Amygdala (tissue), 56 donors: ENCODE measurements at places on chromosomes 2 and 18.
A peak's percentile ranks its signal among the peaks of the same experiment; 100 is the strongest.

- no peak for DNase-seq
Measured at GRCh38 chr2:113799375-113799774, 42.9 kb upstream of the SLC35F5 start.

GRCh38 chr2:43319541-43319940, 93.1 kb upstream of the ZFP36L2 start:
- DNase-seq: no peak

- no peak for DNase-seq
Measured at GRCh38 chr18:77320971-77321559, 71.4 kb downstream of the GALR1 start.

- no peak for DNase-seq
Measured at GRCh38 chr2:219619235-219619634, 8.2 kb upstream of the SLC4A3 start.

DNA sequence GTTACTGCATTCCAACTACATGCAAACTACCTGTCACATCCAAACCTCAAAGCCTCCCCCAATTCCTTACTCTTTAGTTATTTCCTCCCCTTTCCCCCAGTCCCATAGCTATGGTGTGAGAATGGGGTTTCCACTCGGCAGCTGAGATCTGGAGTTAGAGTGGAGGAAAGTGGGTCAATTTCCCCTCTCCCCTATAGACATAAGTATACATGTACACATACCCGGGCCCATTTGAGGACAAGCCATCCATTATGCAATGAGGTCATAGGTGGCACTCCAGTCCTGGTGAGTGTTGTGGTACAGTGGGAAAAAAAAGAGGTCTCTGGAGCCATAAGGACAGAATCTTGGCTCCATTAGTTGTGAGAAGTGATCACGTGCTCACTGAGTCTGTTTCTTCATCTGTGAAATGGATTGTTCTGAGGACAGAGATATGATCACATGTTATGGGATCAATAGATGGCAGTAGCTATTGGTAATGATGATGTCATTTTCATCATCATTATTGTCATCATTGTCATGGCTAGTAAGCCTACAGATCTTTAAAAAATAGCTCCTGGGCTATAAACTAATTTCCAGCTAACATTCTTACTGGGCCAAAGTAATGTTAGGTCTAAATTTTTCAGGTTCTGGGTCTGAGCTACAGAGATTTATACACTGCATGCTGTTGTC, 119.0 kb downstream of the BCL2L11 start:
- no peak for DNase-seq

DNA sequence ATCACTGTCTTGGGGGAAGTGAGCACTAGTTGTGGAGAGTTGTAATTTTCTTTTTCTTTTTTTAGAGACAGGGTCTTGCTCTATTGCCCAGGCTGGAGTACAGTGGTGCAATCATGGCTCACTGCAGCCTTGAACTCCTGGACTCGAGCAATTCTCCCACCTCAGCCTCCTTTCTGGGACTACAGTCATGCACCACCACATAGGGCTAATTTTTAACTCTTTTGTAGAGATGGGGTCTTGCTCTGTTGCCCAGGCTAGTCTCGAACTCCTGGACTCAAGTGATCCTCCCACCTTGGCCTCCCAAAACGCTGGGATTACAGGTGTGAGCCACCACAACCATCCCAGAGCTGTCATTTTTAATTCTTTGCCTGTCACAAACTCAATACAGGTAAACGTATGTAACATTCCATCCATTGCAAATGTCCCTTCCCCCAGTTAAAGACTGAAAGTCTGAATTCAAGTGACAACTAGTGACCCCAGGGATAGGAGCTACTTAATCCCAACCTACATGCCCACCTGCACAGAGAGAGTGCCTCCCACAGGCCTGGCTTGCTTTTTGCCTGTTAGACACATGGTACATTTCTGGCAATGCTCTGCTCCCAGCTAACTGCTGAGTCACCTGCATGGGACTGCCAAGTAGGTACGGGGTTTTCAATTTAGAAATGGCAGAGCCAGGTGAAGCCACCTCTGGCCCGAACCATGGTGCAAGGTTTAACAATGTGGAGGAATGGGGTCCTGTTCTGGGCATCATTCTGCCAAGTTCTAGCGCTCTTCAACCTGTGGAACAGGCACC, 60.6 kb downstream of the CYB5A start:
- no peak for DNase-seq

DNA sequence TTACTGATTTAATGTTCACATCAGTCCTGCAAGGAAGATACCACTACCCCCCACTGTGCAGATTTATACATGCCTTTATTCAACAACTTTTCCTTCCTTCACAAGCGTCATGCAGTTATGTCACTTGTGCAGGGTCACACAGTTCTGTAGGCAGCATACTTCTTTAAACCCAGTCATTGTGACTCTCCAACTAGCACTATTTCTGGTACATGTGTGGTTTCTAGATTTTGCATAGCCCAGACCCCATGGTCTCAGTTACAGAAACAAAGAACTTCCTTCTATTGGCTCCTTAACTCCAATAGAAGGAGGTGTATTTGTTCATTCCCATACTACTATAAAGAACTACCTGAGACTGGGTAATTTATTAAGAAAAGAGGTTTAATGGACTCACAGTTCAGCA, 333.1 kb downstream of the ZNF516 start:
- DNase-seq: no peak

- no peak for DNase-seq
Measured at GRCh38 chr2:24809316-24810007, 16.2 kb downstream of the CENPO start.

- DNase-seq: no peak
Measured at GRCh38 chr18:28711096-28711495, 534.2 kb upstream of the CDH2 start.

DNA sequence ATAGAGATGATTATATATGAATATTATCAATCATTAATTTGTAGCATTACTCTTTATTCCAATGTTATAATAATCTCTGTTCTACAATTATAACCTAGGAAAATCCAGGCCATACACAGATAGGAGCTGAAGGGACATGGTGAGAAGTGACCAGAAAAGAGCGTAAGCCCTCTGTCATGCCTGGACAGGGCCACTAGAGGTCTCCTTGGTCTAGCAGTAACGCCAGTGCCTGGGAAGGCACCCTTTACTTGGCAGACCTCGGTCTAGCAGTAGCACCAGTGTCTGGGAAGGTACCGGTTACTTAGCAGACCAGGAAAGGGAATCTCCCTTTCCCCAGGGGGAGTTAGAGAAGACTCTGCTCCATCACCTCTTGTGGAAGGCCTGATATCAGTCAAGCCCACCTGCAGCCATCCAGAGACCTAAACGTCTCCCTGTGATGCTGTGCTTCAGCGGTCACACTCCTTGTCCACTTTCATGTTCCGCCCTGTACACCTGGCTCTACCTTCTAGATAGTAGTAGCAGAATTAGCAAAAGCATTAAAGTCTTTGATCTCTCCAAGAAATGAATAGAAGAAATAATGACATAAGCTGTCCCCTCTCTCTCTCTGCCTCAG, 447.5 kb upstream of the FSIP2 start:
- no peak for DNase-seq

- DNase-seq: peak; percentile 11
Measured at GRCh38 chr2:231900486-231900942, 25.7 kb downstream of the NPPC start.

- no peak for DNase-seq
Measured at GRCh38 chr2:46821600-46821999, 94.0 kb downstream of the MCFD2 start.

- DNase-seq: no peak
Measured at GRCh38 chr2:28632791-28633190, 118.8 kb upstream of the PPP1CB start.

- DNase-seq: no peak
Measured at GRCh38 chr2:20643826-20644225, 7.1 kb downstream of the HS1BP3 start.

DNA sequence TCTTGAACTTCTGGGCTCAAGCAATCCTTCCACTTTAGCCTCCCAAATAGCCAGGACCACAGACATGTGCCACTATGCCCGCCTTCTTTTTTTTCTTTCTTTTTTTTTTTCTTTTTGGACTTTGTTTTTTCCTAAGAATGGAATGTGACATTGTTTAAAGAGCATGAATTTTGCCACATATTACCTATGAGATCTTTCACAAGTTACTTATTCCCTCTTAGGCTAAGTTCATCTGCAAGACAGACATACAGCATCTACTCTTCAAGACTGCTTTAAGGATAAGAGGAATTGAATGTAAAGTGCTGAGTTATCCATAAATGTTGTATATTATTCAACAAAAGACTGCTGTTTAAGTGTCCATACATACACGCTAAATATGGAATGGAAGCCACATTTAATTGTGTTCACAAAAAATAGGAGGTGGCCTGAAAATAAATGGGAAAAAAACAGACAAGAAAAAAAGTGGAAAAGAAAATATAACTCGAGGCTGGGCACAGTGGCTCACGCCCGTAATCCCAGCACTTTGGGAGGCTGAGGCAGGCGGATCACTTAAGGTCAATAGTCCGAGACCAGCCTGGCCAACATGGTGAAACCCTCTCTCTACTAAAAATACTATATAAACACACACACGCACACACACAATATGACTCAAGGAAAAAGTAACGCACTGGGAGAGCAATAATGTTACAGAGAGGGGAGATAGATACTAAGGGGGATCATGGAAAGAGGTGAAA, 3.2 kb upstream of the PPM1G start:
- no peak for DNase-seq

- DNase-seq: no peak
Measured at GRCh38 chr18:13826209-13826608, 2.3 kb downstream of the MC5R start.

DNA sequence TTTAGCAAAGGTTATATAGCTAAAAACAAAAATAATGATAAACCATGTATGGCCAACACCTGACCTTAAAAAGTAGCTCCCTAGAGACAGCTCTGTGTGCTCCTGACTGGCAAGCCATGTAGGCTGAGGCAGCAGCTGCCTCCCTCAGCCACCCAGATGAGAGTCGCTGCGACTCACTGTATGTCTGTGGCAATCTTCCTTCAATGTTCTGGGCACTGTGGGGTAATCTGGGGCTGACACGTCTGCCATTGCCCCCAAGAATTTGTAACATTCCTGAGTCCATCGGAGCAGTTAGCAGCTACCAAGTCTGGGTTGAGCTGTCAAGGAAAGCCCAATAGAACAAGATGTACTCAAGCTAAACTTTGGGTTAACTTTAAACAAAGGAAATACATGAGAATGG, 106.4 kb upstream of the DAPL1 start:
- DNase-seq: no peak

- no peak for DNase-seq
Measured at GRCh38 chr18:79942786-79943607, 8.5 kb downstream of the SLC66A2 start.

- no peak for DNase-seq
Measured at GRCh38 chr18:79556829-79557585, 122.6 kb upstream of the CTDP1 start.

DNA sequence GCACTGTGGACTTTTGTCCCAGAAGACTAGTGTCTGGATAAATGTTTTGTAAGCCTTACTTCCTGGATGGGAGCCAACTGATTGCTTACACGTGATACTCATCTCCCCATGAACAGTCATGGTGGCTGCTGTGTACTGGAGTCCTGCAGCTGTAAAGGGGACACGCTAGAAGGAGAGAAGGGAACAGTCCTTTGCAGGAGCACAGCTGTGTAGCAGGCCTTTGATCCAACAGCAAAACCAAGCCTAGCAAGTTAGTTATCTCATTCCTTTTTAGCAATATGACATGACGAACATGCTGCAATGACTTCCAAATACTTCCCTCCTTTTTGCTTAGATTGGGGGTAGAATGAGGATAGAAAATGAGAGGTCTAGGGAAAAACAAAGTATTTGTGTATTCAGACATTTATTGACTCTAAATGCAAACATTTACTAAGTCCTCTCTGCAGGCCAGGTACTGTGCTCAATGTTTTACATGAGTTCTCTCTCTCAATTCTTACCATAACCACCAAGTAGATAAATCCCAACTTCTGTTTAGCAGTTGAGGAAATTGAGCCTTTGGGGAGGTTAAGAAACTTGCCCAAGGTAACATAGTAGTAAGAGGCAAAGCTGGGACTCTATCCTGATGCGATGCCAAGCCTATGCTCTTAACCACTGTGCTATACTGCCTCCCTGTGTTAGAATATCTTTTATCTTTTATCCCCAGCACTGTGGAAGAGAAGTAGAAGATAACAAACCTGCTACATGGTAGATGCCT, 55.4 kb upstream of the CD28 start:
- DNase-seq: no peak

DNA sequence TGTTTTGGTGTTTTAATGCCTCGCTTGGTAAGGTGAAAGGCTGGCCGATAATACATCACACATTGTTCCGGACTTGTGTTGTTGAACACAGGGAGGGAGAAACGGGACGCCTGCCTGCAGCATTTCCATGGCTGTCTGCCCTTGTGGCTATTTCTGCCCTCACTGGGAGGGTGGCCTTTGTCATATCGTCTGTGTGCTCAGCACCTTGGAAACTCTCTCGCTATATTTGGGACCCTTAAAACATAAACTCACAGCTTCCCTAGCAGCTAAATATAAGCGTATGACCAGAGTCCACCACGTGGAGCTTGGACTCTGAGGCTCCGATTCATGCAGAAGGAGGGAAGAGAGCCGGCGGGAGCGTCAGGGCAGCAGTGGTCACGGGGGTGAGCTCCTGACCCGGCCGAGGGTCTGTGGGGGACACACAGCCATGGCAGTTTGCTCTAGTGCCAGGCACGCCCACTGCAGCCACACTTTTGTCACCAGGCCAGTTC, 111.7 kb downstream of the SH3BP4 start:
- no peak for DNase-seq

- DNase-seq: no peak
Measured at GRCh38 chr2:157055660-157056199, 201.8 kb upstream of the GALNT5 start.

- no peak for DNase-seq
Measured at GRCh38 chr2:47187069-47187468, 32.0 kb upstream of the STPG4 start.

GRCh38 chr2:176997074-176997791, 215.4 kb upstream of the HNRNPA3 start:
- DNase-seq: no peak

DNA sequence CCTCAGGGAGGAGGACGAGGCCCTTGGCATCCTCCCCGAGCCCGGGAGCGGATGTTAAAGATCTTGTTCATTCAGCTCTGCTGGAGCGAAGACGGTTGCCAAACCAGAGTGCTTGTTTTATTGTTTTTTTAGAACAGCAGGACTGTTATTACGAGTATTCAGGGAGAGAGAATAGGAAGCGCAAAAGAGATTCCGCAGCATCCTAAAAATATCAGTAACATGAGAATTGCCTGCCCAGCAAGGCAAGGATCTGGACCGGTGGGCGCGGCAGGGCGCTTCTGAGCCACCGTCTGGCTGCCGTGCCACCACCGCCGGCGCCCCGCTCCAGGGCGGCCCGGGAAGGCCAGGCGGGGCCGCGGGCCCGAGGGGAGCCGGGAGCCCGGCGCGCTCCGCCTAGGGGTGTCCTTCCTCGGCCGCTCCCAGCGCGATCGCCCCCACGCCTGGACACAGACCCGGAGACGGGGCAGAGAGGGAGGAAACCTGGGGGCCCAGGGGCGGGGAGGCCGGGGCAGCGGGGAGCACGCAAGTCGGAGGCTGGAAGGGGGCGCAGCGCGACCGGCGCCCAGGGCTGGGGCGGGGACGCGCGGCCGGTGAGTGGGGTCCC, 843 bp downstream of the CYS1 start:
- DNase-seq: peak; percentile 60
